Parietal lobe (tissue), 2 donors: ENCODE measurements at places on chromosomes 2 and 18. TPM values are rescaled to one million over a fixed set of nuclear protein-coding genes. Genes with fewer than 3 reads are reported as not detected.

ZNG1B gene
- 63.9 TPM for total RNA-seq

PKDCC gene
- total RNA-seq: 30.0 TPM

LOXHD1 gene
- 0.31 TPM for total RNA-seq

CTDP1 gene
- total RNA-seq: 17.8 TPM

NOL4 gene
- total RNA-seq: 160 TPM

SLC4A5 gene
- 13.8 TPM for total RNA-seq

RAB6C gene
- total RNA-seq: 0.63 TPM

PTPRM gene
- total RNA-seq: 61.0 TPM

CCDC74A gene
- 7.2 TPM for total RNA-seq

CTAGE1 gene
- not detected for total RNA-seq

ASXL3 gene
- 123 TPM for total RNA-seq

FBXO41 gene
- 28.8 TPM for total RNA-seq

SERPINB4 gene
- not detected for total RNA-seq

ARL4C gene
- total RNA-seq: 48.5 TPM

C2orf72 gene
- 33.5 TPM for total RNA-seq

SERPINB2 gene
- total RNA-seq: not detected

SNED1 gene
- total RNA-seq: 5.6 TPM

ZNF638 gene
- 570 TPM for total RNA-seq

DYNC2LI1 gene
- total RNA-seq: 48.2 TPM

MYO1B gene
- 75.4 TPM for total RNA-seq

ANKRD44 gene
- 226 TPM for total RNA-seq

STPG4 gene
- 1.9 TPM for total RNA-seq

OBSL1 gene
- total RNA-seq: 79.5 TPM

RNPEPL1 gene
- 10.6 TPM for total RNA-seq

CYP27C1 gene
- 3.1 TPM for total RNA-seq

NYAP2 gene
- total RNA-seq: 21.9 TPM

KCNS3 gene
- total RNA-seq: 1.9 TPM

ZBTB7C gene
- total RNA-seq: 0.94 TPM

OR6B2 gene
- total RNA-seq: not detected

IL1RN gene
- total RNA-seq: not detected

SIX3 gene
- 0.31 TPM for total RNA-seq

IL36G gene
- not detected for total RNA-seq

EFEMP1 gene
- 0.94 TPM for total RNA-seq

ALK gene
- 2.5 TPM for total RNA-seq

BOLA3 gene
- 11.3 TPM for total RNA-seq

ELOA2 gene
- total RNA-seq: not detected

TFCP2L1 gene
- total RNA-seq: under 0.01 TPM

PPP1R1C gene
- 0.94 TPM for total RNA-seq

HAAO gene
- total RNA-seq: 1.3 TPM

ARHGEF4 gene
- 47.9 TPM for total RNA-seq

GPR55 gene
- total RNA-seq: not detected

FRZB gene
- 14.1 TPM for total RNA-seq

MROH2A gene
- not detected for total RNA-seq

NT5DC4 gene
- not detected for total RNA-seq
